Fibroblast of lung (primary cell): ENCODE measurements at places on chromosomes 3 and 15. TPM values are rescaled to one million over a fixed set of nuclear protein-coding genes. Genes with fewer than 3 reads are reported as not detected.

GRCh38 chr3:61578667-61579367 lies 17.4 kb downstream of the PTPRG start:
- DNase-seq: no peak

GRCh38 chr3:38560996-38561717 lies 65.0 kb downstream of the EXOG start:
- DNase-seq: no peak

DNA sequence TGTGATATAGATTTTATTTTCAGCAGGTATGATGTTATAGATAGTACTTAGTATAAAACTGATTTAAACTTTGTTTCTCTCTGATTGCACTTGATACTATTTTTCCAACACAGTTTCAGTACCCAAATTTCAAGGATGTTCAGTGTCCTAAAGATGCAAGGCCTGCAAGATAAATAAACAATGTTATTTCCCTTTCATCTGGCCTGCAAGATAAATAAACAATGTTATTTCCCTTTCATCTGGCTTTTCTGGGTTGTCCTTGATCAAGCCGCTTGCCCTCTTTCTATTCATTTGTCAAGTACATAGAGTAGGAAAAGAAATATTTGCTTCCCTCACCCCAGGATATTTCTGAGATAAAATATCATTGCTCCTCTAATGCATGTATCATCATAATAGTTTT lies 571.0 kb downstream of the FGF12 start:
- DNase-seq: no peak

DNA sequence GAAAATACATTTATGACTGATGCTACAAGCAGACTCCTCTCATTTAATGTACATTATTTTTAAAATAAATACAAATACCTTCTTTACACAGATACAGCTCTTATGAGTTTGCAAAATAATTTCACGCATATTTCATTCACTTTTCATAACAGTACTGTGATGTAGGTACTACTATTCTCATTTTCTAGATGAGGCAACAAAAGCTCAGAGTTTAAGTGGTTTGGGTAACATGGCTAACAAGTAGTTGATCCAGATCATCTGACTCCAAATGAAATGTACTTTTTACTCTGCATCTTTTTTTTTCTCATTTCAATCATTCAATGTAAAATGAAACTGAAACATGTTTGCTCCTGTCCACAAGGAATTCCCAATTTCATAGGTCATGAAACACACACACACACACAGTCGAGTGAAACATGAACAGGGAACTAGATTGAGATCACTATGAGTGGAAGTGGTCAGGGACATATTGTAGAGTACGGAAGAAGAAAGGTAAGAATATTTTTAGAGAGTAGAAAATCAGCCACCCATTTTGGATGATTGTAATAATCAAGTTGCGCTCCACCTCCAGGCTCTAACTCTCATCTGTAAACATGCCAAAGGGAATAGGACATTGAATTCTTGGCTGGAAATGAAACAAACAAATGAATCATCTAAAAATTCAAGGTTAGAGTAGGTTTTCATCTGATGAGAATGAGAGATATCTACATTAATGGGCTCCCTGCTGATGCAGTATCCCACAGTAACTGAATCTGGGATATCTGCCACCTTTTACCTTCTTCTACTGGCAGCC lies 92.4 kb downstream of the CLDN1 start:
- peak; percentile 19 for DNase-seq

DNA sequence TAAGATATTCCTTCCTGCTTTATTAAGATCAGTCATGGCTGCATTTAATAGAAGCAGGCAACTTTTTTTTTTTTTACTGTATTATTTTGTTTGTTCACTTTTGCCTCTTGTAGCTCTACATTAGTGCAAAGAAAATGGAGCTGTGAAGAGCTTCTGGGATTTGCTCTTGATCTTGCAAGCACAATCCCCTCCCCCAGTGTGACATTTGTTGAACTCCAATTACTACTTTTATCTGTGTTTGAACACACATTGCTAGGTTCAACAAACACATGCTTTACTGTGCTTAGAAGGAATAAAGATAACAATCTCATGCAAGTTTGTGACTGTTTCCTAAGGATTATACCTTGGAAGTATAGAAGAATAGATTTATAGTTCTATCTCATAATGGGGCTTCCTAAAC lies 648.8 kb downstream of the NLGN1 start:
- no peak for DNase-seq

DNA sequence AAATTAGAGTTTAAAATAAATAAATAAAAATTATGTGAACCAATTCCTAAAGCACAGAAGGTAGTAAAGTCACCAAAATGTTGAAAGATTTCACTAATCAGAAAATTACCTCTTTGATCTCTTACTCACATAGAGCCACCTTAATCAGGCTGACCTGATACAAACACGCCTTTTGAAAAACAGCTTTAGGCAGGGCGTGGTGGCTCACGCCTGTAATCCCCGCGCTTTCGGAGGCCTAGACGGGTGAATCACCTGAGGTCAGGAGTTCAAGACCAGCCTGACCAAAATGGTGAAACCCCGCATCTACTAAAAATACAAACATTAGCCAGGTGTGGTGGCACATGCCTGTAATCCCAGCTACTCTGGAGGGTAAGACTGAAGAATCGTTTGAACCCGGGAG lies 1197.3 kb downstream of the ROBO1 start:
- no peak for DNase-seq

DNA sequence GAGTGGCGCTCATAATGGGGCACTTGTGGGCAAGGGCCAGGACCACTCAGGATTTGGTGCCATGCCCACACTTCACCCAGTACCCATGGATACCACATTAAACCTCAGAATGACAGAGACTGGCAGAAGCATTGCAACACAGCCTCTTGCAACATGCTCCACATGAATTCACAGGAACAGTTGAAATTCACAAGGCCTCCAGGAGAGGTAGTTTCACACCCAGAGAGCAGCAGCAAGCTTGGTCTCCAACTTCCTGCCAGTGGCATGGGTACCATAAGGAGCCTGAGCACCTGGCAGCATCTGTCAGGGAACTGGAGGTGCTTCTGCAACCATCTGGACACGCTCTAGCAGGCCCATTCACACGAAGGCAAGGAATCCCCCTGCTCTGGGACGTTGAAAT lies 101.0 kb downstream of the OSBPL10 start:
- DNase-seq: peak; percentile 49

- no peak for DNase-seq
Measured at GRCh38 chr3:52779011-52779836, 1.8 kb downstream of the ITIH1 start.

- peak; percentile 28 for DNase-seq
Measured at GRCh38 chr3:18080198-18080689, 337.8 kb upstream of the TBC1D5 start.

ITIH4 gene
- total RNA-seq: 2.6 TPM in 2 replicates

SPTBN5 gene
- 0.26 and 0.66 TPM in 2 replicates for total RNA-seq

SPINK8 gene
- not detected in 2 replicates for total RNA-seq

UCN2 gene
- 0.26 and 0.66 TPM in 2 replicates for total RNA-seq

SLC6A6 gene
- total RNA-seq: 8.5 and 8.9 TPM in 2 replicates
